ENCODE measurements at places on chromosomes 6 and 20.

GRCh38 chr6:43736211-43736786 lies 33.7 kb upstream of the VEGFA start:
- DNase-seq: no peak

GRCh38 chr20:46307139-46307998 lies 929 bp downstream of the CDH22 start:
- DNase-seq: peak; percentile 70

- DNase-seq: no peak
Measured at GRCh38 chr6:5102267-5102970, 17.3 kb downstream of the PPP1R3G start.

DNA sequence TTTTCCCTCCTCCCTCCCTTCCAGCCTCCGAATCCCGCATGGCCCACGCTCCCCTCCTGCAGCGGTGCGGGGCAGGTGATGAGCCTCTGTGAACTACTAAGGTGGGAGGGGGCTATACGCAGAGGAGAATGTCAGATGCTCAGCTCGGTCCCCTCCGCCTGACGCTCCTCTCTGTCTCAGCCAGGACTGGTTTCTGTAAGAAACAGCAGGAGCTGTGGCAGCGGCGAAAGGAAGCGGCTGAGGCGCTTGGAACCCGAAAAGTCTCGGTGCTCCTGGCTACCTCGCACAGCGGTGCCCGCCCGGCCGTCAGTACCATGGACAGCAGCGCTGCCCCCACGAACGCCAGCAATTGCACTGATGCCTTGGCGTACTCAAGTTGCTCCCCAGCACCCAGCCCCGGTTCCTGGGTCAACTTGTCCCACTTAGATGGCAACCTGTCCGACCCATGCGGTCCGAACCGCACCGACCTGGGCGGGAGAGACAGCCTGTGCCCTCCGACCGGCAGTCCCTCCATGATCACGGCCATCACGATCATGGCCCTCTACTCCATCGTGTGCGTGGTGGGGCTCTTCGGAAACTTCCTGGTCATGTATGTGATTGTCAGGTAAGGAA lies at the start of gene OPRM1:
OPRM1 (plus strand) TSS at position 10 of the 612 bp plus-strand sequence; CDS start at position 315, 305 bp downstream.
- no peak for DNase-seq

GRCh38 chr6:54632984-54633565 lies 213.5 kb upstream of the FAM83B start:
- DNase-seq: no peak

DNA sequence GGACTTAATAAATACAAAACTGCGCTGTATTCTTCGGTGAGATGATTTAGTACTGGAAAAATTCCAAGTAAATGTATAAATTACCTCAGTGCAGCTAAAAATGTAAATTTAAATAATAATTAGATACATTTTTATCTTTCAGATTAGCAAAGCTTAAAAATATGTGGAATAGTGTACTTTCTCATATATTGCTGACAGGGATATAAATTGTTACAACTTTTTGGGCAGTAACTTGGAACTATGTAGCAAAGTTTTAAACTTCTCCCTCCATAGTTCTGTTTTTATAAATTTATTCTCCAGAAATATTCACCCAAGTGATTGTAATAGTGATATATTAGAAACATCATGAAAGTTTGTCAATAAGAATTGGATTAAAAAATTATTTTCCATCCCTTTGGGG lies 384.6 kb upstream of the CITED2 start:
- DNase-seq: no peak

GRCh38 chr20:47956268-47956995 lies 171.2 kb upstream of the SULF2 start:
- no peak for DNase-seq

- no peak for DNase-seq
Measured at GRCh38 chr6:109467696-109468095, 12.1 kb upstream of the MICAL1 start.

DNA sequence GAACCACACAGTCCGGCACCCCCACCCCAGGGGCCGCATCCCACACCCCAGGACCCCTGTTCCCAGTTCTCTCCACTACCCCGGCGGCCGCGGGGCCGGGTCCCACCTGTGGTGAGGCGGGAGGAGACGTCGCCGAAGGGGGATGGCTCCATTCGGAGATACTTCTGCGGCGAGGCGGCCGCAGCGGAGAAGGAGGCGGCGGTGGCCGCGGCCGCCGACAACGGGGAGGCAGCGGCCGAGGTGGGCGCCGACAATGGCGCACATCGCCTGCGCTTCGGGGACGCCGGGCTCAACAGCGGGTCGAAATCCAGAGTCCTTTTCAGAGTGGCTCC lies 723 bp downstream of the AKIRIN2 start:
- peak; percentile 9 for DNase-seq

- peak; percentile 15 for DNase-seq
Measured at GRCh38 chr6:99603421-99604165, 3.0 kb upstream of the PRDM13 start.

DNA sequence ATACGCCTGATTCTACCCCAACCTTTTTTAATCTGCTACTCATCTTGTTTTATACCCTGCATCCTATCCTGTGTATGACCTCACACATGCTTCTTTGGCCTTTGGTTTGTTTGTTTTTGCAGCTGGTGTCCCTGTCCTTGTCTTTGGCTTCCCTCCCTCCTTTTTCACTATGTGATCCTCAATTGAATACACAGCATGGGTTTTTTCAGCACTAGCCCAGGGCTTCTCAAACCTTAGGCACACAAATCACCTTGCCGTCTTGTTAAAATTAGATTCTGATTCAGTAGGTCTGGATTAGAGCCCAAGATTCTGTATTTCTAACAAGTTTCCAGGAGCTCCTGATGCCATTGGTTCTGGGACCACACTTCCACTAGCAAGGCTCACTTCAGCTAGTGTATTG lies 321.5 kb upstream of the MAN1A1 start:
- no peak for DNase-seq

Measured in activated CD4-positive, alpha-beta T cell treated with anti-CD3 and anti-CD28 coated beads for 4 hours (primary cell).